ENCODE measurements at places on chromosomes 7 and 10. TPM values are rescaled to one million over a fixed set of nuclear protein-coding genes. Genes with fewer than 3 reads are reported as not detected.

- ATAC-seq, result peak; percentile 32
Observed at GRCh38 chr7:44776211-44776610, 20.3 kb upstream of the PPIA start.

GRCh38 chr7:15113752-15114151, 211.2 kb upstream of the DGKB start:
- ATAC-seq, result no peak

Gene WNT8B
- not detected for total RNA-seq

DNA sequence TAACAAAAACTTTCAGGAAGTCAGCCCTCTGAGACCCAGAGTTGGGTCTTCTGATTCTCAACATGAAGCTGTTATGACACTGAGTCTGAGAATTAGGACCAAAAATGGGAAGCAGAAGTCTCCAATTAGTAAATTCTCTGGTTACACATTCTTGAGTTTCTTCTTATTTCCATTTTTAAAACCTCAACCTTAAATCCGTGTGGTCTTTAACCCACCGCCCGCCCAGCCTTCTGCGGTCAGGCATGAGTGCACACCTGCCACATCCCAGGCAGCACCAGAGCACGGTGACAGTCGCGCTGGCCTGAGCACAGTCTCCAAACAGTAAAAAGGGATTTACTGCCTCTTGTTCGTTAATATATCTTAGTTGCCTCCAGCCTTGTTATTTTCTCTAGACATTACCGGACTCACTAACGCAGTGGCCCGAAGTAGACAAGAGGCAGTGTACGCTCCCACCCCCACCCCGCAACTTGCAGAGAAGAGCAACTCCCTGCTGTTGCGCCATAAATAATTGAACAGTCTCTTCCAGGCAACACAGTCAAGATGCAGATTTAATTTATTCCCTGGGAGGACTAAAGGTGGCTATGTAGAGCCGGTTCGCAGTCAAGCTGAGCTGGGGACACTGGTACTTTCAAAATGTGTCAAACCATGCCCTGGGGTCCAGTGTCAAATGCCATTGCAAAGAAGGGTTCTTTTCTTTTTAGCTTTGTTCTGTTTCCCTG, 147.0 kb upstream of the CELF2 start:
- ATAC-seq, result no peak

DNA sequence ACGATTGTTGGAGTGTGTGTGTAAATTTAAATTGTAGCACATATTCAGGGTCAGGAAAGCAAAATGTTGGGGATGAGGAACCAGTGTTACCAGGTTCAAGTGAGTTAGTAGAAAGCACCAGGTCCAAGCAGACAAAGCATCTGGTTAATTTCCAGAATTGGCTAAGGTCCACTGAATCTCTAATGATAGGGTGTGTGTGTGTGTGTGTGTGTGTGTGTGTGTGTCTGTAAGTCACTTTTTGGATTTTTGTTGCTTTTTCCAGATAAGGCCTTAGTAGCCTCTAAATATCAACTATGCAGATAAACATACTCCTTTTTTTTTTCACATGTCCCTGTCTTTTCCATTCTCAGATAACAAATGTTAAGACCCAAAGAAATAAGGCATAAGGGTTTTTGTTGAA, 36.6 kb upstream of the FMC1 start:
- no peak for ATAC-seq

Gene MBL2
- not detected for total RNA-seq

GRCh38 chr7:92260248-92260781, 14.5 kb downstream of the ANKIB1 start:
- ATAC-seq, result peak; percentile 80

Gene CPA5
- not detected for total RNA-seq

GRCh38 chr7:36395171-36395894, 5.7 kb downstream of the ANLN start:
- no peak for ATAC-seq

Gene MEOX2
- 0.60 TPM for total RNA-seq

DNA sequence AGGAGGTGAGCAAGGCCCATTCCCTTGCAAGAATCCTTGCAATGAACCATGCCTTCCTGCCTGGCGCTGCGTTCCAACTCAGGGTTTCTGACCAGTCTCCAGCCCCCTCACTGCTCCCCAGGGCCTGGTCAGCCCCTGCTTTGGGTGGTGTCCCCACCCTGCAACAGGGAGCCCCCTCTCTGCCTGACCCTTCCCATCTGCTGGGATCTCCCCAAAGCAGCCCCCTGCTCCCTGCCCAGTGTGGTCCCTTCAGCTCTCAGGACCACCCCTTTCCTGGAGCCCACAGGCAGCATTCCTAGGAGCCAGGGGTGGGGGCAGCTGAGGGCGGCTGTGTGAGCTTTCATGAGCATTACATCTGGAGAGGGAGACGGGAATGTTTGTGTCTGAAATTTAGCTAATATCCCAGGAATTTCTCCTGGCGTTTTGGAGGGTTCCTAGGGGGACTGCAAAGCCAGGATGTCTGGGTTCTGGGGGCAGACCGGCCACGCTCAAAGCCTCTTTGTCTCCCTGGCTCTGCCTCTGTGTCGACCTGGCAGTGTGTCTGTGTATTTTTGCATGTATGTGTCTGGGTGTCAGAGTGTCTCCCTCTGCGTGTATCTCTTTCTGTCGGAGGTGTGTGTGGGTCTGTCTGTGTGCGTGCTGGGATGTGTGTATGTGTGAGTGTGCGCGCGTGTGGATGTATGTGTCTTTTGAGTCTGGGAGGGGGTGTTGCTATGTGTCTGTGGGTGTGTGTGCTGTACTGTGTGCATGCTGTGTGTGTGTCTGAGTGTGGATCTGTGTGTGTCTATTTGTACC, 300.5 kb upstream of the ZMIZ1 start:
- no peak for ATAC-seq

- no peak for ATAC-seq
Observed at GRCh38 chr10:101063548-101064414, 2.0 kb downstream of the KAZALD1 start.

DNA sequence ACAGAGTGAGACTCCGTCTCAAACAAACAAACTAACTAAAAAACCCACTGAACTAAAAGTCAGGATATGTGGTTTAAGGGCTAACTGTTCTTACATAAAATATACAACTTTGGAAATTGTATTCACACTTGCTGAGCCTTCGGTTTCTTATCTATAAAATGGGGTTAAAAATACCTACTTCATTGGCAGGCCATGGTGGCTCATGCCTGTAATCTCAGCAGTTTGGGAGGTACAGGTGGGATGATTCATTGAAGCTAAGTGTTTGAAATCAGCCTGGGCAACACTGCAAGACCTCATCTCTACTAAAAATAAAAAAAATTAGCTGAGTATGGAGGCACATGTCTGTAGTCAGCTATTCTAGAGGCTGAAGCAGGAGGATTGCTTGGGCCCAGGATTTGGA, 115.4 kb upstream of the KLF6 start:
- no peak for ATAC-seq

- ATAC-seq, result no peak
Observed at GRCh38 chr7:29443552-29443951, 120.1 kb upstream of the PRR15 start.

DNA sequence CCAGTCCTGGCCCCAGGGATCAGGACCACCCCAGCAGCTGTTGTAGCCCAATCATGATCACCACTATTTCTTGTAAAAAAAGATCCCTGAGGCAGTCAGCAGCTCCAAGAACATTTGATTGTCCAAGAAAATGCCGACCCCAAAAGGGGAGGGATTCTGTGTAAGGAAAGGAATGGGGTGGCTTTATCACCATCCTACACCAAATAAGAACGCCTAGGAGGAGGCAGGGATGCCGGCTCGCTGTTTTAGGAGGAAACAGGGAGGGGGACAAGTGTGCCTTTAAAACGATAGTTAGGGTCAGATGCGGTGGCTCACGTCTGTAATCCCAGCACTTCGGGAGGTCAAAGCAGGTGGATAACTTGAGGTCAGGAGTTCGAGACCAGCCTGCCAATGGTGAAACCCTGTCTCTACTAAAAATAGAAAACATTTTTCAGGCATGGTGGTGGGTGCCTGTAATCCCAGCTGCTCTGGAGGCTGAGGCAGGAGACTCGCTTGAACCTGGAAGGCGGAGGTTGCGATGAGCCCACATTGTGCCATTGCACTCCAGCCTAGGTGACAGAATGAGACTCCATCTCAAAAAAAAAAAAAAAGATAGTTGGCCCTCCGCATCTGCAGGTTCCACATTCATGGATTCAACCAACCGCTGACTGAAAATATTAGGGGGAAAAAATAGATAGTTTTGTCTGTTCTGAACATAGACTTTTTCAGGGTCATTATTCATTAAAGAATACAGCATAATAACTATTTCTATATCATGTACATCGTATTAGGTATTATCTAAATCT, 63.6 kb downstream of the PDIA4 start:
- no peak for ATAC-seq

DNA sequence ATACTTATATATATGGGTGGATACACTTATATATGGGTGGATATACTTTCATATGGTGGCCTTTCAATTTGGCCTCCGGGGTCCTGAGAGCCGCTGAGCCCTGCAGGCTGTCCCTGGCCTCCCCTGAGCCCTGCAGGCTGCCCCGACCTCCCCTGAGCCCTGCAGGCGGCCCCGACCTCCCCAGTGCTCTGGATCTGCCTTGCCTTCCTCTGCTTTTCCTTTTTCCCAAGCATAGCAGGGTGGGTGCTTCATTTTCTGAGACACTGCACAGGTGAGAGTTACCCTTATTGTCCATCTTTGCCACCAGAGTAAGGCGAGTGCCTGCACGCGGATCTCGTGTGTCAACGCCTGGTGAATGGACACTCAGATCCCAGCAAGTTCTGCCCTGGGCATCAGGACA, 106.6 kb downstream of the VIPR2 start:
- no peak for ATAC-seq

Gene TBX20
- not detected for total RNA-seq

DNA sequence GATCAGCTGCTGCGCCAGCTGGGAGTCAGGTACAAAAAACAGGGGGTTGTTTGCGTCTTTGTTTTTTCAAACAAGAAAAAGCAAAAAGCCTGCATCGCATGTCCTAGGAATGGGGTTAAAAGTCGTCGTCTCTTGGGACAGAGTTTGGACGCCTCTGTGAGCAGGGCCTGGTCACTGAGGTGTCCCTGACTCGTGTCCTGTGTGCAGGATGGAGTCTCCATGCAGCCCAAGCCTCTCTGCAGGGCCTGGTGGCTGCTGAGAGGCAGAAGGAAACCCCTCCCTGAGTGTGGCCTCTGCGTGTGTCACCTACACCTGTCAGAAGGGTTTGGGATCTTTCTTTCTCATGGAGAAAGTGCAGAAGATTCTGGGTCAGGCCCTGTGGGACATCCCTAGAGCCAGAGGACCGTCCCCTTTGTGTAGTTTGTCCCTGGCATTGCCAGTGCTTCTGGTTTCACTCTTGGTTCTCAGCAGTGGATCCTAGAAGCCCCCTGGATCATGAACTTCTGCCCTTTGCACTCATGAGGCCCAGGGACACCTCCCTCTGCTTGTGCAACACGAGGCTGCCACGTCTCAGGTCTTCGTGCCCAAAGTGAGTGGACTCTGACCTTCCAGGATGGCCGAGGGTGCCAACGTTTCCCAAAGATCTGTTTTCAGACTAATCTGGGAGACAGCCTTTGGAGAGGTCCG, 75.0 kb downstream of the PRKAG2 start:
- ATAC-seq, result no peak

Gene GTF2IRD1
- total RNA-seq, result 49.1 TPM

Gene SAP25
- total RNA-seq, result 0.32 TPM

GRCh38 chr10:3764626-3765112, 20.3 kb downstream of the KLF6 start:
- ATAC-seq, result peak; percentile 59

Gene TRIM50
- total RNA-seq, result not detected

DNA sequence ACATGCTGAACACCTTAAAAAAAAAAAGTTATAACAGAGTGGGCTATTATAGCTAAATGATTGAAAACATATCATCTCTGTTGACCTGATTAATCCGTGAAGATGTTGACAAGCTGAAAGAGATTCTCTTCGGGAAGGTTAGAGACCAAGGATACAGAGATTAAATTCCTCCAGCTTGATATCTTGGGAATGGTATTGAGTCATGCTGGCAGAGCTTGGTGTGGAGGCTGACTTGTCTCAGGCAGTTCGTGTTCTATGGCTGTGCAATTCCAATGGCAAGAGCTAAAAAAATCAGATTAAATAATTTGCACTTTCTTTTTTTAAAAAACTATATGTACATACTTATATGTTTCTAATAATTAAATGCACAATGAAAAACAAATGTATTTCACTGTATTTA, 24.9 kb upstream of the CACNA2D1 start:
- no peak for ATAC-seq

- ATAC-seq, result no peak
Observed at GRCh38 chr7:114944745-114945625, 23.1 kb downstream of the MDFIC start.

Gene GPR26
- not detected for total RNA-seq

Gene NEUROD6
- not detected for total RNA-seq

Gene TYW1B
- 1.00 TPM for total RNA-seq

GRCh38 chr7:157676001-157676400, 339.2 kb downstream of the DNAJB6 start:
- ATAC-seq, result no peak

DNA sequence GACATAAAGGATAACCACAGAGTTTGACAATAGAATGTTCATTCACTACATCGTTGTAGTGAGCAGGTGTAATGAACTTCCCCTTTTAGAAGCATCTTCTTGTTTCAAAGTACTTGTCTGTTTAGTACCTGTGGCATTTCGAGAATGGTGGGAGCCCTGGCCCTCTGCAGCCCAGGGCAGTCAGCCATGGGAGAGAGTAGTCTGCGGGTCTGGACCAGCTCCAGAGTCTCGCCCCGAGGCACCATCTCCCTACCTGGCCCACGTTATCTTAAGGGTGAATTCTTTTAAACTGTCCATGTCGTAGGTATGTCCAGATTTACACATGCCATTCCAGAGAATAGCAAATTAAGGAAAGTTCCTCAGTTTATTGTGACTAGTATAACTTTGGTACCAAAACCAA, 99.7 kb downstream of the BMPR1A start:
- no peak for ATAC-seq

GRCh38 chr7:2282185-2282751, 32.0 kb downstream of the SNX8 start:
- no peak for ATAC-seq

Gene SHH
- not detected for total RNA-seq

- ATAC-seq, result no peak
Observed at GRCh38 chr10:29227201-29227600, 61.7 kb upstream of the LYZL1 start.

Gene C7orf33
- not detected for total RNA-seq

Gene DENND2A
- 1.0 TPM for total RNA-seq

- no peak for ATAC-seq
Observed at GRCh38 chr10:97005349-97005748, 173.3 kb downstream of the LCOR start.

GRCh38 chr10:132169766-132170560, 16.8 kb upstream of the DPYSL4 start:
- ATAC-seq, result no peak

Gene SFRP5
- not detected for total RNA-seq

Measured in esophagus mucosa (tissue), 1 donor.